HT-29 (cell line): ENCODE measurements at places on chromosomes 5 and 9. TPM values are rescaled to one million over a fixed set of nuclear protein-coding genes. Genes with fewer than 3 reads are reported as not detected.

Gene TMEFF1
- not detected in 2 replicates for total RNA-seq

DNA sequence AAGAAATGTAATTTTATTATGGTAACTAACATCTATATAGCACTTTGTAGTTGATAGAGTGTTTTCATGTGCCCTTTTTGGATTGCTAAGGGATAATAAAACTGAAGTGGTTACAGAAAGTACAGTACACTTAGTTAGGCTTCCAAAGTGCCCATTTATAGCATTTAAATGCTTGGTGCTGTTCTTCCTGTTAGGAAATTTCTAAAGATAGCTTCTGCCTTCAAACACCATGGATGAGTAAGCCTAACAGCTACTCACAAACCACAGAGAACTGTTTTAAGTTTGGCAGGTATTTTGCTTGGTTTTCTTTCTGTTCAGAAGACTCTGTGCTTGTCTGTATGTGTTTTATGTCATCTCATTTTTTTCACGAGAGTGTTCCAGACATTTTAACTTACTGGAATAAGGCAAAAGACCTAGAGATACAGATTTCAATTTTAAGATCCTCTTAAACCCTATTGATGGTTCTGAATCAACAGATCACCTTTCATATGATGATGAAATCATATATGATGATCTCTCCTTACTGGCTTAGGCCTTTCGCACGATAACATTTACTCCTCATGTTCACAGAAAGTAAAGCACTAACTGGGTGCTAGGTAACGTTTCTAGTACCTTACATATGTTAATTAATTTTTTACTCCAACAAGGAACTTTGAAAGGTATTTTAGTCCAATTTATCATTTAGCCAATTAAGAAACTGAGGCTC is 4.4 kb downstream of the RIMOC1 start:
- no peak for DNase-seq

Gene STPG3
- total RNA-seq = not detected in 2 replicates

DNA sequence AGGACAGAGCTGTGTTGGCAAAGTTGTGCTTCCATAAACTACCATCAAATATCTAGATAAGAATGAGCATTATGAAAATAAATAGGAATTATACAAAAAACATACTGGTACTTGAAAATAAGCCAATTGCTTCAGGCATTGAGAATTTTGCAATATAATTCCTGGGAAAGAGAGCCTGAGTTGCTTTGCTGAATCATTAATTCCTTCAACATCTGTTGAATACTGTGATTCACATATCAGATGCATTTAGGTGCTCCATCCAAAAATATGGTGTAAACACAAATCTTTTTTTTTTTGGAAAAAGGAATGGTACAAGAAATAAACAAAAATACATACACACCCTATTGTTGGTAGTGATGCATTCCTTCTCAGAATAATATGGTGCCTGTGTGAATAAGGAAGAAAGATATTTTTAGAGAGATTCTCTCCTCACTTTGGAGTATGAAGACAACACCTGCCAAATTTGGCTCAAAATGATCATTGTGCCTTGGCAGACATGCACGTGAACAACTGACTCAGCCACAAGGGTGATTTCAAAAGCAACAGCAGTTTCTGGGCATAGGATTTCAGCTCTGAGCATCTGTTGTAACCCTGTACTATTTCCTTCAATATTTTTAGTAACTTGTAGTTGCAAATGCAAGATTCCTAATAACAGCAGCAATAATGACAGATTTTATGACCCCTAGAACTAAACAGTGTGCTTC is 96.7 kb downstream of the CAVIN4 start:
- DNase-seq = no peak

DNA sequence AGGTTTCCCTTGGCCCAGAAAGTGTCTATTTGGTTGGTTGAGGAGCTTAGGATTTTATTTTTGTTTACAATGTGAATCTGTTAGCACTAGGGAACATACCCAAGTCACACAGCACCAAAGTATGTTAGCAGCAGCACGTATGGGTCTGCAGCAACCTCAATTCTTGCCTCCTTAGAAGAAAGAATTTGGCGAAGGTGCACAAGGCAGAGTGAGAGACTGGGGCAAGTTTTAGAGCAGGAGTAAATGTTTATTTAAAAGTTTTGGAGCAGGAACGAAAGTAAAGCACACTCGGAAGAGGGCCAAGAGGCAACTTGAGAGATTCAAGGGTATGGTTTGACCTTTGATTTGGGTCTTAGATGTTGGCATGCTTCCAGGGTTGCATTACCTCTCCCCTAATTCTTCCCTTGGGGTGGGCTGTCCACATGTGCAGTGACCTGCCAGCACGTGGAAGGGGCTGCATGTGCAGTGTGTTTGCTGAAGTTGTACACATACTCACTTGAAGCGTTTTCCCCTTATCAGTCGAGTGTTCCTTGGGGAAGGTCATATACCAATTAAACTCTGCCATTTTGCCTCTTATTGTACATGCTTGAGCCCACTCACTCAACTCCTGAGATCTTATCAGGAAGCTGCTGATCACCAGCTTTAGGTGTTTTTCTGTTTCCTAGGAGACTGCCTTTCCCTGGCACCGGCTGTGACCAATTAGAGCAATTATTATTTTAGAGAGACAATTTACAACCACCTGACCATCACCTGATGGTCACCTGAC is 64.9 kb upstream of the SHC3 start:
- DNase-seq = no peak

Gene MCTP1
- total RNA-seq = 4.2 and 4.5 TPM in 2 replicates
